ENCODE measurements at places on chromosomes 6 and 20. TPM values are rescaled to one million over a fixed set of nuclear protein-coding genes. Genes with fewer than 3 reads are reported as not detected.

ANGPT4 gene
- not detected for total RNA-seq

DEFB132 gene
- not detected for total RNA-seq

CYP39A1 gene
- total RNA-seq = 2.3 TPM

NR2E1 gene
- 9.8 TPM for total RNA-seq

ARFGEF2 gene
- 27.5 TPM for total RNA-seq

MLIP gene
- total RNA-seq = 8.6 TPM

TNFRSF6B gene
- not detected for total RNA-seq

DDAH2 gene
- total RNA-seq = 117 TPM

MYH7B gene
- under 0.01 TPM for total RNA-seq

ZNF337 gene
- total RNA-seq = 28.5 TPM

GTF2H4 gene
- total RNA-seq = 20.0 TPM

CDSN gene
- not detected for total RNA-seq

OSBPL2 gene
- total RNA-seq = 39.8 TPM

GRCh38 chr6:53731866-53732636, 62.8 kb upstream of the LRRC1 start:
- DNase-seq = no peak

DNA sequence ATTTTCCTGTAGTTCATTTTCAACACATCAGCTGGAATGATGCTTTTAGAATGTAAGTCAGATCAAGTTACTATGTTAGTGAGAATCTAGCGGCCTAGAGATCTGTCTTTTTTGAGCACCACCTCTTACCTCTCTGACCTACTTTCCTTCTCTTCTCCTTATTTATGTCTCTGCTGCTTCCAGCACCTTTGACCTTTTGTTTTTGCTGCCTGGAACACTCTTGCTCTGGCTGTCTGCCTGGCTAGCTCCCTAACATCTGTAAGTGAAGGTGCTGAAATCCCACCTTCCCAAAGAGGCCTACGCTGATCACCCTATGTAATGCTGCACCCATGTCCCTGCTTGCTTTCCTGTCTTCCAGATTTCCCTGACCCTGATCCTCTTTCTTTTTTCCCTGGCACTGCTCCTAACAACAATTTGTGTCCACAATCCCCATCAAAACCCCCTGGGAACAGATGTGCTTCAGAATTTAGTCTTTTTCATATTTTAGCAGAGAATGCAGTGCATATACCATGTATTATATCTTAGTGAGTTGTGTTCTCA, 87.8 kb downstream of the RFPL4B start:
- DNase-seq = no peak

- no peak for DNase-seq
These were observed 125.1 kb downstream of the CDK19 start for GRCh38 chr6:110690106-110690654.

DNA sequence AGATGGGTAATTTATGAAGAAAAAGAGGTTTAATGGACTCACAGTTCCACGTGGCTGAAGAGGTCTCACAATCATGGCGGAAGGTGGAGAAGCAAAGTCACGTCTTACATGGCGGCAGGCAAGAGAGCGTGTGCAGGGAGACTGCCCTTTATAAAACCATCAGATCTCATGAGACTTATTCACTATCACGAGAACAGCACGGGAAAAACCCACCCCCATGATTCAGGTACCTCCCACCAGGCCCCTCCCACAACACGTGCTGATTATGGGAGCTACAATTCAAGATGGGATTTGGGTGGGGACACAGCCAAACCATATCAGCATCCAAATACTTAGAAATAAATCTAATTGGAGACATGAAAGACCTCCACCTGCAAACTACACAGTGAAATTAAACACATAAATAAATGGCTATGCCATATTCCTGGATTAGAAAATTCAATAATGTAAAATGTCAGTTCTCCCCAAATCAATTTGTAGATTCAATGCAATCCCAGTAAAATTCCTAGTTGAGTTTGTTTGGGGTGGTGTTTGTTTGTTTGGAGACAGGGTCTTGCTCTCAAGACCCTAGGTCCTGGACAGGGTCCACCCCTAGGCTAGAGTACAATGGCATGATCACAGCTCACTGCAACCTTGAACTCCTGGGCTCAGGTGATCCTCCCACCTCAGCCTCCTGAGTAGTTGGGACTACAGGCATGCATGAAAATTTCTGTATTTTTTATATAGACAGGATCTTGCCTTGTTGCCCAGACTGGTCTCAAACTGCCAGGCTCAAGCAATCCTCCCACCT, 101.6 kb downstream of the TAF4 start:
- DNase-seq = no peak

- no peak for DNase-seq
These were observed 336.3 kb downstream of the TFAP2A start for GRCh38 chr6:10078581-10078980.

DNA sequence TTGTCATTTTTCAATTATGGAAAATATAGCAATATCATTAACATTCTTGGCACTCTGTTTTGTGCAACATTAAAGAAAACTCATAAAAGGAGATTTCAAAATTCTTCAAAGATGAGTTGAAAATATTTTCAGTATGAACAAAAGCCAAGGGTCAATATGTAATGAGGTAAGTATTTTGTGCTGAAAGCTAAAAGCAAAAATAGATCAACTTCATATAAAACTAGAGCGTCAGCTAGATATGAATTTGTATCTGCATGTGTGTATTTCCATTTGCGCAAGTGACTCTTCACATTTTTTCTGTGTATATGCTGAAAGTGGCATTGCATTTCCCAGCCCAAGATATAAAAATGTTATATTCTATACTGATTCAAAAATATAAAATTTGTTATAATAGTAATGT, 492.1 kb upstream of the EYS start:
- DNase-seq = no peak

DNA sequence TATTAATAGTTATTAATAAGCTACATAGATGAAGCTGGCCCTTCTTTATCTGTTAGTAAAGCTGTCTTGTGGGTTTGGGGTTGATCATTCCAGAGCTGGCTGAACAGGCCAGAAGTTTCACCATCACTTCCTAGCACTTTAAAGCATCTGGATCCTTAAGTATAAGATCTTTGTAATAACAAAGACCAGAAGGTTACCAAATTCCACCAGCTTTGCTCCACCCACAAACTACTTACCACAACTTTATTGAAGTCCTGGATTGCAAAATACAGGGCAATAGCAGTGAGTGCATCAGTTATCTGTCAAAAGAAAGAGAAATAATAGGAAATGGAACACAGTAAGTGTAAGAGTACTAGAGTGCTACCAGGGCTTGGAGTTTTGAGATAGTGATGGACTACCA, 33.0 kb downstream of the PIGU start:
- DNase-seq = no peak

DNA sequence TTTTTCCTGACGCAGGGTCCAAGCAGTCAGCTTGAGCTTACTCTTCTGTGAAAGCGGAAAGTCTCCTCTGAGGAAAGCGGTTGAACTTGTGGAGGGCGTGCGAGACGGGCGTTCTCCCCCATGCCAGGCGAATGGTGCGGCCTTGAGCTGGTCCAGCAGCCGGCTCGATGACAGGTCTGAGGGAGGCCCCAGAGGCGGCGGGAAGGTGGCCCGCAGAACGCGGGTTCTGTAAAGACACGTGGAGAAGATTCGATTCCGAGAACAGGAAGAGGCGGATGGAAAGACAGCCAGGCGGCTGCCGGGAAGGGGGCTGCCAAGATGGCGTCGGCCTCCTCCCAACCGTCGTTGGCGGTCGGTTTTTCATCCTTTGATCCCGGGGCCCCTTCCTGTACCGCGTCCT, 75.6 kb upstream of the TXNDC5 start:
- no peak for DNase-seq

- DNase-seq = no peak
These were observed 114.1 kb downstream of the KIF16B start for GRCh38 chr20:16459019-16459700.

GRCh38 chr6:44052419-44053023, 74.7 kb downstream of the MRPL14 start:
- DNase-seq = no peak

DNA sequence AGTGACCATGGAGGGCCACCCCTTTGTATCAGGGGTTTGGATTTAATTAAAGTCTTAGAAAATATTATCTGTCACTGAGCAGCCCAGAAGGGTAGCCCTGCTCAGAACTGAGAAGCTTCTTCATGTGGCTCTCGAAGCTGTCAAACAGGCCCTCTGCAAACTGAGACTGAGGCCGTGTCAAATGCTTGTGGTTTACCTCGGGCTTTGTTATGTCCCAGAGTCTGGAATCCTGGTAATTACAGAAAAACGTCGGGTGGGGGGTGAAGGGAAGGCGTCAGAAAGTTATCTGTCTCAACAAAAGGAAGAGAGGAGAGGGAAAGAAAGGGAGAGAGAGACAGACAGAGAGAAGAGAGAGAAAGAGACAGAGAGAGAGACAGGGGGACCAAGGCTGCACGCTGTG, 200.8 kb downstream of the BMP7 start:
- no peak for DNase-seq

DNA sequence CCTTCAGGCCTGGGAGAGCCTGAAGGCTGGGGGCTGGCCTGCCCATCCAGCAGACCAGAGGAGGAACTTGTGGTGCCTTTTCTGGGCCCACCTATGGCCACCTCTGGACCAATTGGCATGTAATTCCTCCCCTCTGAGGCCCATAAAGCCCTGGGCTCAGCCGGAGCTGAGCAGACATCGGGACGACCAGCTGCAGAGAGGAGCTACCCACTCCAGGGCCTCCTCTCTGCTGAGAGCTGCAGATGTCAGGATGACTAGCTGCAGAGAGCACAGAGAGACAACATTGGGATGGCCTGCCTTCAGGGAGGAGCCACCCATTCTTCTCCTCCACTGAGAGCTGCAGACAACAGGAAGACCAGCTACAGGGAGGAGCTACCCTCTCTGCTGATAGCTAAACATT, 370.1 kb downstream of the CD83 start:
- no peak for DNase-seq

All from occipital lobe (tissue), 3 donors.